GM23248 (cell line): ENCODE measurements at places on chromosomes 3 and 15.

DNA sequence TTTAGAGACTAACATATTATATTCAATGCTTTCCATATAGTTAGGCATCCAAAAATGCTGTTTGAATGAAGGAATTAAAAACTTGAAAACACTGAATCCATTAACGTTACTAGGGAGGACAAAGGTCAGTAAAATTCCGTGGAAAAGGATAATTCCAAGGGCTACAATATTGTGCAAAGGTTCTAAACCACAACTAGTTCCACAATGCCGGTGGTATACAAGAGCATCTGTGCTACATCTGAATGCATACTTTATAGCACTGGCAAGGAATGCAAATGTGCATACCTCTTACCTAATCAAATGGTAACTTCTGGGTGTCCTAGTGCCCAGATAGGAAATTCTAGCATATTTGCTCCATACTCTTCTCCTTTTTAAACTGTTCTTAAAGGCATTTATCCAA lies 2.2 kb downstream of the ICE2 start:
- DNase-seq, result peak; percentile 47

DNA sequence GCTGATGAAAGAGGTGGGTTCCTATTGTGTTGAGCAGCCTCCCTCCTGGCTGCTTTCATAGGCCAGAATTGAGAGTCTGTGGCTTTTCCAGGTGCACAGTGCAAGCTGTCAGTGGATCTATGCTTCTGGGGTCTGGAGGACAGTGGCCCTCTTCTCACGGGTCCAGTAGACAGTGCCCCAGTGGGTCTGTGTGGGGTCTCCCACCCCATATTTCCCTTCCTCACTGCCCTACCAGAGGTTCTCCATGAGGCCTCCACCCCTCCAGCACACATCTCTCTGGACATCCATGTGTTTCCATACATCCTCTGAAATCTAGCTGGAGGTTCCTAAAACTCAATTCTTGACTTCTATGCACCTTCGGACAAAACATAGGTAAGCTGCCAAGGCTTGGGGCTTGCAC lies 201.2 kb downstream of the FAM43A start:
- no peak for DNase-seq

DNA sequence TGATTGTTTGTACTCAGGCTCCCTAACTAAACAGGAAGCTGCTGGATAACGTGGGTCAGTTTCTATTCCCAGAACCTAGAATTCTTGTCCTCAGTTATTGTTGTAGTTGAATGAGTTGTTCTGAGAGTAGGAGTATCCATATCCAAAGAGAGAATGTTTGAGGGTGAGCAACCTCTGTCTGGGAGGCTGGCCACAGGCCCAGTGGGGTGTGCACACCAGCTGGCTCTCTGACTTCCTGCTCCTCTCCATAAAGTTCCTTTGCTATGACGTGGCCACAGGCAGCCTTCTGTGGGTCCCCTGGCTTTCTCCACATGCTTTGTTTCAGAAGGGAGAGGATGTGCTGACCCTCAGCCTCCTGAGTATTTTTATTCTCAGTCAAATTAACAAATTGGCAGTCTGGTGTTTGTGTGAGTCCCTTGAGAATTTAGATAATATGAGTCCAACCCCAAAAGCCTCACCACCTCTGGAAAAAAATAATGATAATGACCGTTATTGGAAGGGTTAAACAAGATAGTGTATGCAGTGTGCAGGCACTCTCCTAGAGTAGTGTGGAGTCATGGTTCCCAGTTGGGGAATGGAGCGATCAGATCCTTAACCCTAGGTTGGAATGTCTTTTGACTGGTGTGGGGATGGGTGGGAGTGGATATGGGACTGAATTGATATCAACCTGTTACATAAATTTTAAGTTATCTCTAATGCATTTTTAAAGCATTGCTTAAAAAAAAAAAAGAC lies 47.6 kb upstream of the MED12L start:
- peak; percentile 97 for DNase-seq

DNA sequence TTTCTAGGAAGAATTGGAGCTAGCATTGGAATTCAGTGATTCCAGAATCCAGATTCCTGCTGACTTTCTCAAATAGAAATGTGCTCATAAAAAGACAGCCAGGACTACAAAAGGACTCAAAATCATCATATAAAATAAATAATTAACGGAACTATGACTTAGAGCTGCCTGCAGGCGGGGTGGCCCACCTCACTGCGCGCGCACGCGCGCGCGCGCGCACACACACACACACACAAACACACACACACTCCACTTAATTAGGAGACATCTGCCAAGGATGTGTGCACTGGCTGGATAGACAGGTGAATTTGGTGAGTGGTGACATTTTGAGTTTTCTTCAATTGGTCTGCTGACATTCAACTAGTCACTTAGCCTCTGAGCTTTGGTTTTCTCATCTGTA lies 6.9 kb upstream of the MEX3B start:
- DNase-seq, result no peak

- DNase-seq, result peak; percentile 92
These were observed 23.6 kb upstream of the LRRC34 start for GRCh38 chr3:169836078-169836941.

GRCh38 chr3:168796339-168796738 lies 700.6 kb upstream of the GOLIM4 start:
- DNase-seq, result no peak

GRCh38 chr3:11260460-11260859 lies 11.7 kb upstream of the ATG7 start:
- no peak for DNase-seq

GRCh38 chr15:71115567-71116351 lies 488 bp downstream of the THSD4 start:
- peak; percentile 81 for DNase-seq

GRCh38 chr3:162171970-162172369 lies 675.4 kb downstream of the OTOL1 start:
- no peak for DNase-seq

DNA sequence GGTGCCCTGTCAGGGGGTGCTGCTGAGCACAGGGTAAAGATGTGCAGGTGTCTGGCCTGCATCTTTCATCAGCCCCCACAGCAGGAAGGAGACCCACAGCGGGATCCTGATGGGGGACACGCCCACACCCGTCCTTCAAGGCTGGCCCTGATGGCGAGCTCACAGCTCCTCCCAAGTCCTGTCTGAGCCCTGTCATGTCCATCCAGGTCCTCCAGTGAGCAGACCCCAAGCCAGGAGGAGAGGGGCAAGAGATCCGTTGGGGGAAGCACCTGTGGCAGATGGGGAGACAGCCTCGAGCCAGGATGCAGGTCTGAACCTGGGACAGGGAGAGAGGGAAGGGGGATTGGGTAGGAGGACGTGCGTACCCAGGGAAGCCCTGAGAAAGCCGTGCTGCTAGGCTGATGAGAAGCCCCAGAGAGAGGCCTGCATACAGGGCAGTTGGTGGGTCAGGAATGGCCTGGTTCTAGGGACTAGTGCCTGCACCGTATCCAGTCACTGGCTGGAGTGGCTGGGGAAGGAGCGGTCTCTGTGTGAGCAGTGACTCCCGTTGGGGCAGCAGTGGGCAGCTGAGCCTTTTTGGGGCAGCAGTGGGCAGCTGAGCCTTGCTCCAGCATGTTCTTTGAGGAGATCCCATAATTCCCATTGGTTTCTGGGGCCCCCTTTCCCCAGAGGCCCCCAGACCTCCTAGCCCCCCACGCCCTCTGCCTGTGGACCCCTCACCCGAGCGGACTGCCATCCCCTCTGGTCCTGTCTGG lies 133.3 kb upstream of the MEF2A start:
- no peak for DNase-seq

DNA sequence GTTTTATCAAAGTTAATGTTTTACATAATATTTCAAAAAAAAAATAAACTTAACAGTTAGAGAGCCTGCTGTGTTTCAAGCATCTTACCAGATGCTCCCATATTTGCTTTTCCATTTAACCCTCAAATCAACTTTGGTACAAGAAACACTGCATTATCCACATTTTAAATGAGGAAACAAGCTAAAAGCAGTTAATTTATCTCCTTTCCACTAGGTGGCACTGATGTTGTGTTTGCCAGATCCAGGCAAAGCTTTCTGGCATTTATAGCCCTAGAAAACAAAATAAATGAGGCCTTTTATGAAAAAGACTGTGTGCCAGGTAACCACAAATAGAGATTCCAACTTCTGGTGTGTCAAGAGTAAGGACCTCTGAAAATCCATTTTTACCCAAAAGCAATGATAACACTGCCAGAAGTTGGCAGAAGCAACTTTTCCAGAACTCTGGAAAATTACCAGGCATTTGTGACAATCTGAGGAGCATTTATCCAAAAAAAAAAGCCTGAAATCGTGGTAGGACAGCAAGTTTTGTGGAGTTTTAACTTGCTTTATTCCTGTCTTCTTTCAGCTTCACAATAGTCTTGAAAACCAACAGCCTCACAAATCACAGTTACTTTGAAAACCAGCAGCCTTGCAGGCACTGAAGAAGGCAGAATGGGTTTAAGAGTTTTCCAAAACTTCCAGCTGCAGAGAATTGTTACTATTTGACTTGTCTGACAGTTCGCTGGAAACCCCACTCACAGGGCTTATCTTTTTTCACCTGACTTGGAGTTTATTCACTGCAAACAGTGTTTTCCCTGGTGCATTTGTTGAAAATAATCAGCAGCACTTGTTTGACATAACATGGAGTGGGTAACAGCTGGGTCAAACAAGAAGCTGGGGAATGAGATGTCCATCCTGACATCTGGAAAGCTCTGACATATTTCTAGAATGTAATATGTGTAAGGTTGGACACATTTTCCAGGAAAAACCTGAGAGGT lies 9.2 kb downstream of the FAM162A start:
- DNase-seq, result peak; percentile 72

DNA sequence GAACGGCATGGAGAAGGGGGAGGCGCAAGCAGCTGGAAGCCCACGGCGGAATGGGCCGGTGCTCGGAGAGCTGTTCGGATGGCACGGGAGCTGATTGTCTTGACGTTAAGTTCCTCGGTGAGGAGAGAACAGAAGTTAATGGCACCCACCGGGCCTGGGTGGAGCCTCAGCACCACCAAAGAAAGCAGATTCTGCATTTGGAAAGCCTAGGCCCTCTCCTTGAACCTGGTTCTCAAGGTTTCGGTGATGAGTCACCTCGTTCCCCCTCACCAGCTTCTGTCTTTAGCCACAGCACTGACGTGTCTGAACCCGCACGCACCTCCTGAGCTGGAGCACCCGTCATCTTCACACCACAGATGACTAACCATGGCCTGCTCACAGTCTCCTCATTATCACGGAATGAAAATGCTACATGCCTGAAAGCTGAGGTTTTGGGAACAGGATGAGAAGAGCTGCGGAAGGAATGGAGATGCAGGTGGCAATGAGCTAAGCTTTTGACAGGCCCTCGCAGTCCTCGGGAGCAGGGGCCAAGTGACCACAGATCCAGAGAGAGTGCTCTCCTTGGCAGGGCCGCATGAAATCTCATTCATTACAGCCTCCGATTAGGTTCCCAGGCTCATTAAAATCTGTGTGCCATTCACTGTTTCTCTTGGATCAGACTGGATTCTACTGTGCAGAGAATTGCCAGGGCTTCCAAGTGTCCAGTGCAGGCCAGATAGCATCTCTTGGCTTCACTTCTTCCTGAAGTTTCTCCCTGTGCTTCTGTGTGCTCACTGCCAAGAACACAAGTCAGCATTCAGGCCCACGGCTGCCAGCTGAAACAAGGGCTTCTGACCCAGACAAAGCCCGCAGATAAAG lies 96.3 kb upstream of the DLG1 start:
- peak; percentile 100 for DNase-seq

GRCh38 chr3:141811348-141811747 lies 48.1 kb downstream of the GRK7 start:
- DNase-seq, result no peak

GRCh38 chr15:81297603-81298575 lies 26.1 kb downstream of the STARD5 start:
- no peak for DNase-seq

- DNase-seq, result peak; percentile 58
These were observed 101.6 kb downstream of the RPL22L1 start for GRCh38 chr3:170768334-170768801.

GRCh38 chr3:170724599-170725280 lies 138.9 kb upstream of the SLC7A14 start:
- peak; percentile 93 for DNase-seq

GRCh38 chr15:99252326-99252725 lies 1.0 kb downstream of the LRRC28 start:
- peak; percentile 2 for DNase-seq

GRCh38 chr3:10505791-10506585 lies 602 bp upstream of the ATP2B2 start:
- DNase-seq, result no peak

DNA sequence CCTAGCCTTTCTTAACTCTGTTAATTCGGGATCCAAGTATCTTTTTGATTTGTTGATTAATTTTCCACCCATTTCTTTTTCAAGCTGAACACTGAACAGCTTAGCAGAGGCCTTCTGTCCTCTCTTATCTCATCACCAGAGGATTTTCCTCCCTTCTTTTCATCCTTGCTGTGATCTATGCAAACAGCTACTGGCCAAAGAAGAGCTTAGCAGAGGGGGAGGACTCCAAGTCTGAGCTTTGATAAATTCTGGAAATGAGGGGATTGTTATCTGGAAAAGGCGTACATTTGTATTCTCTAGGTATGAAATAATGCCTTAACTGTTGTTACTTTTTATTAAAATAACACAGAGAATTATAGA lies 13.4 kb downstream of the DZIP3 start:
- DNase-seq, result no peak

- no peak for DNase-seq
These were observed 164.8 kb upstream of the BHLHE40 start for GRCh38 chr3:4814305-4814903.

GRCh38 chr3:167776066-167776685 lies 40.7 kb downstream of the SERPINI1 start:
- no peak for DNase-seq

DNA sequence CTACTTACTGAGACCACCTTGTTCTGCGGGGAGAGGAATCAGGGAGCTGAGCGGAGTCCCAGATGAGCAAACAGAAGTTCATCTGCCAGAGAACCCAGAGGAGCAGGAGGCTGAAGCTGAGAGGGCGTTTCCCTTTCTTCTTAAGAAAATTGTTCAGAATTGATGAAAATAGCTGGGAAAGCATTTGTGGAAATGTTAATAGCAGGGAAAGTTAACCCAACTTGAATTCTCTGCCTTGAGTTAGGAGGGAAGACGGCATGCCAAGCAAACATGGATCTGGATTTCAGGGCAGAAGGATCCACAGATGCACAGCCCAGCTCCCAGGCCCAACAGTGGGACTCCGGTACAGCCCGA lies 23.2 kb downstream of the CRABP1 start:
- no peak for DNase-seq

DNA sequence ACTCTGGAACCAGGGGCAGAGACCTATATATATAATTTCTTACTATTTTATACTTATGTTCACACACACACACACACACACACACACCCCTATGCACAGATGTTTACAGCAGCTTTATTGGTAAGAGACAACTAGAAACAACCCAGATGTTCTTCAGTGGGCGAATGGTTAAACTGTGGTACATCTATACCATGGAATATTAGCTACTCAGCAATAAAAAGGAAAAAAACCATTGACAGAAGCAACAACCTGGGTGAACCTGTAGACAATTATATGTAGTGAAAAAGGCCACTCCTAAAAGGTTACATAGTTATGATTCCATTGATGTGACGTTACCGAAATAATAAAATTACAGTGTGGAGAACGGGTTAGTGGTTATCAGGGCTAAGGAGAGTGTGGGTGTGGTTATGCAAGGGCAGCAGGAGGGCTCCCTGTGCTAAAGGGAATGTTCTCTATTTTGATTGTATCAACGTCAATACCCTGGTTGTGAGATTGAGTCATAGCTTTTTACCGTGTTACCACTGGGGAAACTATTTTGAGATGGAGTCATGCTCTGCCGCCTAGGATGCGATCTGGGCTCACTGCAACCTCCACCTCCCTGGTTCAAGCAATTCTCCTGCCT lies 85.5 kb downstream of the FLNB start:
- peak; percentile 65 for DNase-seq
